ENCODE measurements at places on chromosomes 7 and 10.

DNA sequence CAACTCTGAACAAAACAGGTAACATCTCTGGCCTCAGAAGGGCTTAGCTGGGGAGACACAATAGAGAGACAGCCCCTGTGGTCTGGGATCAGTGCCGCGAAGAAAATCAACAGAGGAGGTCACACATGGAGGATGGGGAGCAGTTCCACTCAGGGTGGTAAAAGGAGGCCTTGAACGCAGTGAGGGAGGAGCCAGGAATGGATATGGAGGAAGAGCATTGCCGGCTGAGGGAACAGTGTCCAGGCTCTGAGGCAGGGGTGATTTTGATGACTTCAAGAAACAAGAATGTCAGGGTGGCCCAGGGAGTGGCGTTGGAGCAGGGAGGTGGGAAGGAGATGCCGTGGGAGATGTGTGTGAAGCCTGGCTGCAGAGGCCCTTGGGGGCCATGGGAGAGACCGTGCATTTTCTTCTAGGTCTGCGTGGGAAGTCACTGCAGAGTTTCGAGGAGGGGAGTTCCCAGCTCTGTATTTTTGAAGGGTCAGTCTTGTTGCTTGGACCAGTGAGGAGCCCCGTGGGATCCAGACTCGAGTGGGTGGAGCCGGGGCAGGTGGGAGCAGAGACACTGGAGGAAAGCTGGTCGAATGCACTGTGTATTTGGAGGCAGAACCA lies 35.7 kb upstream of the SH2D4B start:
- DNase-seq = no peak

GRCh38 chr10:74063256-74063655 lies 65.3 kb downstream of the VCL start:
- no peak for DNase-seq

DNA sequence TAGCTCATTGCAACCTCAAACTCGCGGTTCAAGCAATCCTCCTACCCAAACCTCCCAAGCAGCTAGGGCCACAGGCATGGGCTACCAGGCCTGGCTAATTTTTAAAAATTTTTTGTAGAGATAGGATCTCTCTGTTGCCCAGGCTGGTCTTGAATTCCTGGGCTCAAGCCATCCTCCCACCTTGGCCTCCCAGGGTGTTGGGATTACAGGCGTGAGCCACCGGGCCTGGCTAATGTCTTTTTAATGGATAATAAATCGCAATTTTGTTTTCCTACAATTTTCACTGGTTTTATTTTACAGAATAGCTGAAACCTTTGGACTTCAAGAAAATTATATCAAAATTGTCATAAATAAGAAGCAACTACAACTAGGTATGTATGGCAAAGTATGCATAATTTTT lies 10.9 kb downstream of the NUB1 start:
- no peak for DNase-seq

GRCh38 chr10:109769966-109770365 lies 153.3 kb downstream of the XPNPEP1 start:
- DNase-seq = no peak

DNA sequence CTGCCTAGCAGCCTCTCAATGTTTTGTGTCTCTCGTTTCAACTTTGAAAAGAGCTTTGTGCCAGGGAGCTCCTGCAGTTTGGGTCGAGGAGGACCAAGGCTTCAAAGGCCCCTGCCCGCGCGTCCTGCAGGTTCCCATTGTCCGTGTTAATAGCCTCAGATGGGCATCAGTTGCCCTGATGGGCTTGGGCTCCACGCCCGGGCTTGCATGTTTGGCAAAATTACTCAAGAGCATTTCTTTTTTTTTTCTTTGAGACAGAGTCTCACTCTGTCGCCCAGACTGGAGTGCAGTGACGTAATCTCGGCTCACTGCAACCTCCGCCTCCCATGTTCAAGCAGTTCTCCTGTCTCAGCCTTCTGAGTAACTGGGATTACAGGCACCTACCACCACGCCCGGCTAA lies 636.6 kb downstream of the SDK1 start:
- no peak for DNase-seq

DNA sequence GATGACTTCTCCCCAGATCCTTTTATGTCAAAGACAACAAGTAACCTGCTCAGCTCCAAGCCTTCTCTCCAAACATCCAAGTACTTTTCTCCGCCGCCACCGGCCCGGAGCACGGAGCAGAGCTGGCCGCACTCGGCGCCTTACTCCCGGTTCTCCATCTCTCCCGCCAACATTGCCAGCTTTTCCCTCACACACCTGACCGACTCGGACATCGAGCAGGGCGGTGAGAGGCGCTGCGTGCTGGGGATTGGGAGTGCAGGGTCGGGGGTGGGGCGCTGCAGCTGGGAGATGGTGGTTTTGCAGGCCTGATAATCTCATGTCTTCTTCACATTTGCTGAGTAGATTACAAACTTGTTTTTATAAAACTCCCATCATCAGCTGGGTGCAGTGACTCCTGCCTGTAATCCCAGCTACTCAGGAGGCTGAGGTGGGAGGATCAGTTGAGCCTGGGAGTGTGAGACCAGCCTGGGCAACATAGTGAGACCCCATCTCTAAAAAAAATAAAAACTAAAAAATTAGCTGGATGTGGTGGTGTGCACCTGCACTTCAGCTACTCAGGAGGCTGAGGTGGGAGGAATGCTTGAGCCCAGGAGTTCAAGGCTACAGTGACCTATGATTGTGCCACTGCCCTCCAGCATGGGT lies 7.2 kb upstream of the BHLHA15 start:
- DNase-seq = no peak

- DNase-seq = no peak
Measured at GRCh38 chr7:3787717-3788264, 486.7 kb downstream of the SDK1 start.

DNA sequence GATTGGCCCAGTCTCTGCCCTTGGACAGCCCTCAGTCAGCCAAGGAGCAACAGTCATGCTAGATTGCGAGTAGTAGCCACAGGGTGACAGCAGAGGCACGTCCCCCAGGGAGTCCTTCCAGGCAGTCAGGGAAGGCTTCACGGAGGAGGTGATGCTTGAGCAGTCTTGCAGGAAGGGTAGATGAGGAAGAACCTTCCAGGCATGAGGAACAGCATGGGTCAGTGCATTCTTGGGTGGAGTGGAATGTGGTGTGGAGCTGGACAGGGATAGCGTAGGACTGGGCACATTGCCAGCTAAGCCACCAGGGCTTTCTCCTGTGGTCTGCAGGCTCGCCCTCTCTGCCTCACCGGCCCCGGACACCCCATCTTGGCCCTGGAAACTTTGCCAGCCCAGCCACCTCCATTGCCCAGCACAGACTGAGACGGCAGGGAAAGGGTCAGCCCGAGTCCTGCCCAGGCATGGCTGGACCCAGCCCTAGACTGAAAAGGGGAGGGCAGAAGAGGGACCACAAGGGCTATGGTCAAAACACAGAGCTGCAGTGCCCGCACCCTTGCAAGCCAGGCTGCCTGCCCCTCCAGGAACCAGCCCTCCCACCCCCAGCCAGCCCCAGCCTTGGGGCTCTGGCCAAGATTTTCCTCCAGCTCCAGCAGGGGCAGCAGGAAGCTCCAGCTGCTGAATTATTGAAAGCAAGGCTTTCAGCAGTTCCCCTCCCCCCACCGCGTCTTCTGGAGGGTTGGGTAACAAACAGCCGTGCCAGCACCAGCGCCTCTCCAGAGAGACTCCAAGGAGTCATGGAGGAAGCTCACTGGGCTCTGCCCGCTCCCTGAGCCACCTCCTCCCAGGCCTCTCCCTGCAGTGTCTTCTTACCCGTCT lies 18.7 kb downstream of the SRRM3 start:
- no peak for DNase-seq

DNA sequence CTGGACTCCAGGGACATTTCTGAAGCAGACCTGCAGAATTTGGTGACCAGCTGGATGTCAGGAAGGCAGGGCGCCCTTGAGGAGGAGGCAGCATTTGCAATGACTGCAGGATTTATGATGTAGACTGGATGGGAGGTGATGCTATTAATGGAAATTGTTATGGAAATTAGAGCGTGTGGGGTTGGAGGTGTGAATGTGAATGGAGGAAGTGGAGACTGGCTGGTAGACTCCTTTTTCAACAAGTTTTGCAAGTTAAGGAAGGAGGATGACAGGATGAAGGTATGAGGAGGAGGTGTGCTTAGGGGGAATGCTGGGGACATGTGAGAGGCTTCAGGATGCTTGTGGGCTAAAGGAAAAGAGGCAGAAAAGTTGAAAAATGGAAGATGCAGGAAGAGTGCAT lies 137.0 kb downstream of the TMEM178B start:
- DNase-seq = no peak

- DNase-seq = no peak
Measured at GRCh38 chr7:148727501-148728278, 29.0 kb downstream of the CUL1 start.

- DNase-seq = peak; percentile 81
Measured at GRCh38 chr10:100562008-100562672, 26.4 kb downstream of the HIF1AN start.

GRCh38 chr7:43803865-43804264 lies 45.4 kb downstream of the BLVRA start:
- no peak for DNase-seq

- DNase-seq = peak; percentile 18
Measured at GRCh38 chr7:43764039-43764761, 5.7 kb downstream of the BLVRA start.

GRCh38 chr7:34672430-34672829 lies 14.4 kb downstream of the NPSR1 start:
- no peak for DNase-seq

GRCh38 chr10:95675403-95676116 lies 18.2 kb downstream of the TCTN3 start:
- DNase-seq = no peak
